IMR-90 (cell line): ENCODE measurements at places on chromosomes 12 and 14. TPM values are rescaled to one million over a fixed set of nuclear protein-coding genes. Genes with fewer than 3 reads are reported as not detected.
A peak's percentile ranks its signal among the peaks of the same experiment; 100 is the strongest.

BMP4 gene
- total RNA-seq: 2.8 and 3.4 TPM in 2 replicates

DNA sequence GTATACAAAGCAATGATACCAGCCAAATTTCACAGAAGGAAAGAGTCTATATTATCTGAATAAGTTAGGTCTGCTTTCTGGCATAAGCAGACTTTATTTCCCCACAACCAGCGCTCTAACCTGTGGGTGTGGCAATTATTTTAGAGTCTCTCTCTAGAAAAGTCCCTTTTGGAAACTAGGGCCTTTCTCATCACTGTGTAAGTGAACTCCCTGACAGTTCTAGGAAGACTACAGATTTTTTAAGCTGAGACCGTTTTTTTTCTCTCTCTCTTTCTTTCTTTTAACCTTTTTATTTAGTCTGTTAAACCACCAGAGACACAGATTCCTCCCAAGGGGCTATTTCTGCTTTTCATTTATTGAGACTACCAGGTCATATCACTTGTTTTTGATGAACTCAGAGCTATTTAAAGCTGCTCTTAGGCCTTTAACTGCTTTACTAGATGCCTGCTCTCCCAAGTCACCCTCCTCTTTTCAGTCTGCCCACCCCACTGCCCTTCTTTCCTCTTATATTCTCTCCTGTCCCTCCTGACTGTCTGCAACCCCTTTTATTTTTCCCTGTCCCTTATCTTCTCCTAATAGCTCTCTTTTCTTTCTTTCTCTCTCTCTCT, 69.2 kb upstream of the ARHGAP5 start:
- no peak overlapping the region for H3K4me3 ChIP-seq
- H3K4me1 ChIP-seq: peaks cover 2% of the 10 kb centered on the region; the same call in 1 of the 2 replicates
- no peaks in the 10 kb centered on the region for H3K36me3 ChIP-seq
- H3K27me3 ChIP-seq: no peaks in the 10 kb centered on the region

GRCh38 chr14:50000380-50001150, 107.7 kb downstream of the ARF6 start:
- H3K4me3 ChIP-seq: no peak overlapping the region; the same call in 1 of the 2 replicates
- H3K36me3 ChIP-seq: no peaks in the 10 kb centered on the region
- peak; percentile 84 for DNase-seq
- no peaks in the 10 kb centered on the region for H3K27me3 ChIP-seq

DNA sequence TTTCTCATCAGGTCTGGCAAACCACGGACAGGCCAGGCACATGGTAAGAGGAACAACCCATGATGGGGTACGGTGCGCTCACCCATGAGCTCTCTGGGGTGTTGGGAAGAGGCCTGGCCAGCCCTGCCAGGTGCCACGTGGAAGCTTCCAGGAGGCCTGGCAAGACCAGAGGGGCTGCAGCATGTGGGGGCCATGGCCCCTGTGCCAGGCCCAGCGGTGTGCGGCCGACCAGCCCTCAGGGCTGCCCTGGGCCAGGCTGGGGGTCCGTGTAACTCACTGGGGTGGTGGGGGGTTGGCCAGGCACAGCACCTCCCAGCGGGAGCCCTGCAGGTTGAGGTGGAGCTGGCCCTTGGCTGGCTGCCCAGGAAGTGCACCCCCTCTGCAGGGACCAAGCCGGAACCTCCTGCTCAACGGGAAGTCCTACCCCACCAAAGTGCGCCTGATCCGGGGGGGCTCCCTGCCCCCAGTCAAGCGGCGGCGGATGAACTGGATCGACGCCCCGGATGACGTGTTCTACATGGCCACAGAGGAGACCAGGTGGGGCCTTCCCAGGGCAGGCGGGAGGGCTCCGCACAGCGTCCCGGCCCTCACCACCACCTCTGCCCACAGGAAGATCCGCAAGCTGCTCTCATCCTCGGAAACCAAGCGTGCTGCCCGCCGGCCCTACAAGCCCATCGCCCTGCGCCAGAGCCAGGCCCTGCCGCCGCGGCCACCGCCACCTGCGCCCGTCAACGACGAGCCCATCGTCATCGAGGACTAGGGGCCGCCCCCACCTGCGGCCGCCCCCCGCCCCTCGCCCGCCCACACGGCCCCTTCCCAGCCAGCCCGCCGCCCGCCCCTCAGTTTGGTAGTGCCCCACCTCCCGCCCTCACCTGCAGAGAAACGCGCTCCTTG, 4.9 kb upstream of the CRIP2 start:
- no peak overlapping the region for H3K4me3 ChIP-seq
- H3K4me1 ChIP-seq: peaks cover 2% of the 10 kb centered on the region; the same call in 1 of the 2 replicates
- DNase-seq: no peak
- H3K27me3 ChIP-seq: no peaks in the 10 kb centered on the region
- peaks cover 34% of the 10 kb centered on the region for H3K36me3 ChIP-seq

GRCh38 chr14:69651664-69652063, 40.3 kb downstream of the SUSD6 start:
- H3K4me3 ChIP-seq: no peak overlapping the region
- peaks cover 38% of the 10 kb centered on the region for H3K4me1 ChIP-seq
- no peaks in the 10 kb centered on the region for H3K36me3 ChIP-seq
- DNase-seq: peak; percentile 28
- H3K27ac ChIP-seq: no peak overlapping the region

DNA sequence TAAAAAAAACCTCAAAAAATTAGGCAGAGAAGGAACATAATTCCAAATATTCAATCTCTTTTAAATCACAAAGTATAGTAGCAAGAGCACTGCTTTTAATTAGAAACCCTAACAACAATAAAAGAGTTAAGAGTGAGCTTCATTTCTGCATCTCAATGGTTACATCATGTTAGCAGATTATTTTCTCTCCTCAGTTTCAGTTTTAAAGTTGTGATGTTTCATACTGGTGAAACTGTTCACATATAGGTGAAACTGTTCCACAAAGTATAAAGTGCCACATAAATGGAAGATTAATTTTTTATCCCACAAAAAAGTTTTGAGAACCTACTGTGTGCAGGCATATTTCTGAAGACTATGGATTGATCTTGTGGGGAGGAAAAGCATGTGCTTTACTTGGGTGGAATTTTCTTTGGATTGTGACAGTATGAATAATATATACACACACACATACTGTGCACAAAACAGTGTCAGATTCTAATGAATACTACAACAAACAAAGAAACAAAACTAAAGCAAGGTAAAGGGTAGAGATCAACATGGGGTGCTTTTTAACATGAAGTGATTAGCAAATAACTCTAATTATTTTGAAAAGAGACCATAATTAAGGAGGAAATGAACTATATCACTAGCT, 17.1 kb downstream of the LUM start:
- no peaks in the 10 kb centered on the region for H3K27me3 ChIP-seq
- H3K27ac ChIP-seq: no peak overlapping the region
- no peaks in the 10 kb centered on the region for H3K36me3 ChIP-seq
- DNase-seq: peak; percentile 30
- no peak overlapping the region for H3K4me3 ChIP-seq
- no peaks in the 10 kb centered on the region for H3K4me1 ChIP-seq
